Stimulated activated effector memory CD8-positive, alpha-beta T cell treated with anti-CD3 and anti-CD28 coated beads, Interleukin-12 subunit alpha, Interleukin-12 subunit beta, amount 100 ng/mL, for 72 hours (primary cell): ENCODE measurements at places on chromosomes 2 and 18.
A peak's percentile ranks its signal among the peaks of the same experiment; 100 is the strongest.

DNA sequence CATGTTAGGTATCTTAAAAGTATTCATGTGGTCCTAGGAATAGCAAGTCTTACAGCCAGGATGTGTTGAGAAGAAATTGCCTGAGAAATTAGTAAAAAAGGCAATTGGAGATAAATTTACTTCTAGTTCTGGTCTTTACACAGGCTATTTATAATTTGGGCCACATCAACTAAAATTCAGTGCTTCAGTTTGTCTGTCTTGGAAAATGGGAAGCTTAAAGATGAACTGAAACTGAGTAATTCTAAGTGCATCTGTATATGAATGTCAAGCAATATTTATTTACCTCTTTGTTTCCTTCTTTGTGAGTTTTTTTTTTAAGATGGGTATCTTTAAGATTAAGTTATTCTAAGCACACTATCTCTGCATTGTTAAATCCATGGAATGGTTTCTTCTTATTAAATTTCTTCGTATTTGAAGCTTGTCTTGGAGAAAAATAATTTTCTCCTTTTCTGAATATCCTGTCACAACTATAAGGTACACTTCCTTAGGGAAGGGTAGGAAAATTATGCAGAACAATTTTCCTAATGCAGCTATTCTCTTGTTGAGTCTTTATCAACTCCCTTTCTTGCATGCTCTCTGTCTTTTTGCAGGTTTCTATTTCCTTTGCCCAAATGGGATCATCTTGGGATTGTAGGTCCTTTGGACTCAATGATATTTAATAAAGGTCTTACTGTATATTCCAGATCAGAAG is 39.7 kb upstream of the MMADHC start:
- DNase-seq, result no peak

DNA sequence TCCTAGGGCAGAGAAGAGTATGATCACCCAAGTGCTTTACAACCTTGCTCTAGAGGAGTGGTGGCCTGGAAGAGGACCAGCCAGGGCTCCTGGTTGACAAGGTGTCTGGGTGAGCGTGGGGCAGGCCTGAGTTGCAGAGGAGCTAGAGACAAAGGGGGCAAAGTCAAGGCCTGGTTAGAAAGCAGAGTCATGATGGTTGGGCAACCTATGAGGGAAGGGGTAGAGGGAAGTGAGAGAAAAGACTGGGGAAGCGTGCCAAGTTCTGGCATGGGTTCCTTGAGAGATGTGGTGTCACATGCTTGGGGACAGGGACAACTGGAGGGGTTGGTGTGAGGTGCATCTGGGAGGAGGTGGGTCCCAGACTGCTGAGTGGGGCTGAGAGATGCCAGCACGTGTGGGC is 13.5 kb downstream of the ZFP36L2 start:
- DNase-seq, result no peak

- no peak for DNase-seq
These were observed 73.3 kb downstream of the SH3BP4 start for GRCh38 chr2:235024931-235025773.

DNA sequence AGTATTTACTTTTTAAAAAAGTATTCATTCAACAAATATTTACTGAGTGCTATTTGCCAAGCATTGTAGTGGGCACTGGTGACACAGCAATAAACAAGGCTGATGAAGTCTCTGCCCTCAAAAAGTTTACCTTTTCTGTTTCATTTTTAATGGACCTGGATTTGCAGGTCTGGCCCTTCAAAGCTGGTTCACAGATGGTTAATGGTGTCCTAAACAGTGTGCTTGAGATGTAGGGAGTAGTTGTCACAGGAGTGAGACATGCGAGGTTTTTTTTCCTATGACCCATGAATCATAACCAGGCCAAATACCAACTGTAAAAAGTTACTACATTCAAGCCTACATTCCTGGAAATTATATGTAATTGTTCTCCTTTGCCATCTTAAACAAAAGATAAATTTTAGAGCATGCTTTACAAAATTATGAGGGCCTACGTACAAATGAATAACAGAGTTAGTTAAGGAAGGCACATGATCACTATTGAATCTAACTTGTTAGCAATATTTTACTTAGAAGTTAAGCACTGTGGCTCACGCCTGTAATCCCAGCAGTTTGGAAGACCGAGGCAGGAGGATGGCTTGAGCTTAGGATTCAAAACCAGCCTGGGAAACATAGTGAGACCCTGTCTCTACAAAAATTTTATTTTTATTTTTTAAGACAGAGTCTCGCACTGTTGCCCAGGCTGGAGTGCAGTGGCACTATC is 223.9 kb downstream of the MBD5 start:
- no peak for DNase-seq

DNA sequence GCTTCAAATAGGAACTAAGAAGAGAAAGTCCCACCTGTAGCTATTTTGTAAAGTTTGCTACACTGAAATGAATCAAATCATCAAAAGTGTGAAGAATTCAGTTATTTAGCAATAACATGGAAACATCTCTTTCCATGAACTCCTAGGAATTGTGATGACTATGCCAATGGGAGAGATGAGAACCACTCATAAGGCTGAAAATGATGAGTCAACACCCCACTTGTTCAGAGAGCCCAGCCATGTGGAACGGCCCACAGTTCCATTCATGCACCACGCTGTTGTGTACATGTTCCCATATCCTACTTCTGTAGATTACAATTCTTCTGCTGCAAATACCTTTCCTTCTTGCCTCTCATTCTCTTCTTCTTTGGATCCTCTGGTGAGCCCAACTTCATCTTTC is 645.5 kb upstream of the ID2 start:
- DNase-seq, result no peak

- DNase-seq, result no peak
These were observed 5.4 kb upstream of the KCNG2 start for GRCh38 chr18:79792096-79792987.

GRCh38 chr2:143255899-143256298 is 126.7 kb downstream of the ARHGAP15 start:
- no peak for DNase-seq

GRCh38 chr2:1935476-1935875 is 191.2 kb upstream of the PXDN start:
- no peak for DNase-seq

DNA sequence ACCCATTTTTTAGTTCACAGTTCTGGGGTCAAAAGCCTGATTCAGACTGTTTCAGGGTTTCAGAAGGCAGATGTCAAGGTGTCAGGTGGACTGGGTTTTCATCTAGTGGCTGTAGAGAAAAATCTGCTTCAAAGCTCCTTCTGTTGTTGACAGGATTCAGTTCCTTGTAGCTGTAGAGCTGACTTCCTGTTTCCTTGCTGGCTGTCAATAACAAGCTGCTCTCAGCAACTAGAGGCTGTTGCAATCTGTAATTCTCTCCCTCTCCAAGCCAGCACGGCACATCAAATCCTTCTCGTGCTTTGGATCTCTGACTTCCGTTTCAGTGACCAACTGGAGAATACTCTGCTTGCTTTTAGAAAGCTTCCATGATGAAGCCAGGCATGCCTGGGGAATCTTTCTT is 179.4 kb downstream of the DOK6 start:
- DNase-seq, result no peak

- DNase-seq, result no peak
These were observed 264.6 kb upstream of the STON1 start for GRCh38 chr2:48265169-48266030.

- DNase-seq, result no peak
These were observed 210.7 kb upstream of the TNP1 start for GRCh38 chr2:217070611-217071010.

DNA sequence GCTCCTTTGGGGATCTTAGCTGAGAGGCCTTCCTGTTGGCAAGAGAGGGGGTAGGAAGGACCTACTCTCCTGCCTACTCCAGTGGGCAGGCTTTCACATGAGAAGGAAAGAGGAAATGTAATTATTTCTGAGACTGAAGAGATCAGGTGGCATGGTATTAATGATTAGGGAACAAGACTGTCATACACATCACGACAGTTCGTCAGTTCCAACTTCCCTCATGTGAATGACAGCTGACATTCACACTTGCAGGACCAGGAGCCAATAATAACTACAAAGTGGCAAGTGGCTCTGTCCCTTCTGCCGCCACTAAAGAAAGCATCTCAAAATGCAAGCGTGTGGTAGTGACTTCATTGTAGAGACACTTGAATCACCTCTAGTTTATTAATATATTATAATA is 90.0 kb downstream of the ZCCHC2 start:
- DNase-seq, result no peak

DNA sequence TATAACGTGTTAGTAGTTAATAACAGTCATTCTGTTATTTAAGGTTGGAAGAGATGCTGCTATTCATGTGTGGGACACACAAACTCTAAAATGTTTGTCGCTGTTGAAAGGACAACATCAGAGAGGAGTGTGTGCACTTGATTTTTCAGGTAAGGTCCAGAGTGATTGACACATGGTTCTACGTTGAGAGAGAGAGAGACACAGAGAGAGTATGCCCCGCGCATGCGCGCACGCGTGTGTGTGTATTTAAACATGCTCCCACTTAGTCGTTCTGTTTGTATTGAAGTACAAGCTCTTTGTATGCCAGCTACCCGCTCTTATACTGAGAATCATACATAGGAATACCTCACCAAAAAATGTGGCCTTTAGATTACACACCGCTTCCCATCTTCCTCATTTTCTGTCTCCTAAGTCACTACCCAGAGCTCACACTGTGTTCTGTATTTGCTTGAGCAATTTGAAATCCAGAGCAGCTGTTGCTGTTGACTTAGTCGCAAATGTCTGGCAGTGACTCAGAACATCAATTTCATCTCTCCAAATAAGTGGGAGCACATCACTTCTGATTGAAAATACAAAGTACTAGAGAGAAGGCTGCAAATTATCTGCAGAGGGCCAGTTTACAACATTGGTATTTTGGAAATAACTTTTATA is 148.1 kb downstream of the EML6 start:
- DNase-seq, result no peak

- peak; percentile 54 for DNase-seq
These were observed 912 bp upstream of the FBXO11 start for GRCh38 chr2:47907039-47907781.

GRCh38 chr2:218405746-218406208 is 6.1 kb downstream of the CTDSP1 start:
- DNase-seq, result no peak

DNA sequence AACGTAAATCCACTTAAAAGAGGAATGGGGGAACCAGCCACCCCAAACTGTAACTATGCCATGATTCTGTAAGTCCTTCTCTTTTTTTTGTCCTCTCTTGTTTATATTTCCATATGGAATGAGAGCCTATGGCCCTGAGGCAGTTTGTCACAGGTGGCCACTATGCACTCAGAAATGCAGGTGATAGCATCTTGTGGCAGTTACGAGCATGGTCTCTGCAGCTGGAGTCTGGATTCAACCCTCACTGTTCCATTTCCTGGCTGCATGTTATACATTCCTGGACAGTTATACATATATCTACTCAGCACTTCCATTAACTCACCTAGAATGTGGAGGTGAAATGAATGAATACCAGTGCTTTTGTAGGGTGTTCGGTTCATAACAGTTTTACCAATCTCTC is 291.5 kb upstream of the FANCL start:
- no peak for DNase-seq

GRCh38 chr2:45993476-45993991 is 303.7 kb upstream of the EPAS1 start:
- DNase-seq, result peak; percentile 50

GRCh38 chr2:62032096-62032495 is 126.6 kb downstream of the COMMD1 start:
- DNase-seq, result no peak

- DNase-seq, result no peak
These were observed 21.6 kb upstream of the ITGB6 start for GRCh38 chr2:160221391-160222276.

DNA sequence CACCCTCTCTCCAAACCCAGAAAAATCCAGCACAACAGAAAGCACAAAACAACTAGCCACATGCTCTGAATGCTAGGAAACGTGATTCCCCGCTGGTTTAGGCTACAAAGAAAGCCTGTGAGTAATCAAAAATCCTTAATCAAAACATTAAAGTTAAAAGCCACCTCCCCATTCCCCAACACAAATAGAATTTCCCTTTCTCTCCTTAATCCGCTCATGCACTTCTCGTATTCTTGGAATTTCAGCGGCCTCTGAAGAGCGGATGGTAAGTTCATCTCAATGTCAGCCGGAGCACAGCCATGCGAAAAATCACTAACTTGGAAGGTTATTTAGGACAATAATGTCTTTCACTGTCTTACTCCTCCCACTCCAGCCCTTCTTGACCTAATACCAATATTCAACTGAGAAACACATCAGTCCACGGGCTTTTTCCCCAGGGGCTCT is 126.7 kb downstream of the OSBPL1A start:
- no peak for DNase-seq

DNA sequence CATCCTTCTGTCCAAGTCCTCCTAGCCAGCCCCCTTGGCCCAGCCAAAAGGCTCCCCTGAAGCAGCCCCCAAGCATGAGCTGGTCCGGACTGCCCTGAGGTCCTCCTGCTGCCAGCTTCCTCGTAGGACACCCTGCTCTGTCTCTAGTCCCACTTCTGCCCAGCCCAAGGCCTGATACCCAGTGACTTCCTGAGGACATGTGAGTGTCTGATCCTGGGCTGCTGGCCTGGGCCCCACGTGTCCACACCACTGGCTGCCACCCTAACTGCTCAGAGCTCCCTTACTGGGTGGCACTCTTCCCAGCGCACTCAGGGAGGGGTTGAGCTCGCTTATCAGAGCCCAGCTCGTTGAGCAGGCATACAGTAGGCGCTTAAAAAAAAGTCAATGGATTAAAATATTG is 34.4 kb upstream of the PDIA6 start:
- DNase-seq, result no peak

DNA sequence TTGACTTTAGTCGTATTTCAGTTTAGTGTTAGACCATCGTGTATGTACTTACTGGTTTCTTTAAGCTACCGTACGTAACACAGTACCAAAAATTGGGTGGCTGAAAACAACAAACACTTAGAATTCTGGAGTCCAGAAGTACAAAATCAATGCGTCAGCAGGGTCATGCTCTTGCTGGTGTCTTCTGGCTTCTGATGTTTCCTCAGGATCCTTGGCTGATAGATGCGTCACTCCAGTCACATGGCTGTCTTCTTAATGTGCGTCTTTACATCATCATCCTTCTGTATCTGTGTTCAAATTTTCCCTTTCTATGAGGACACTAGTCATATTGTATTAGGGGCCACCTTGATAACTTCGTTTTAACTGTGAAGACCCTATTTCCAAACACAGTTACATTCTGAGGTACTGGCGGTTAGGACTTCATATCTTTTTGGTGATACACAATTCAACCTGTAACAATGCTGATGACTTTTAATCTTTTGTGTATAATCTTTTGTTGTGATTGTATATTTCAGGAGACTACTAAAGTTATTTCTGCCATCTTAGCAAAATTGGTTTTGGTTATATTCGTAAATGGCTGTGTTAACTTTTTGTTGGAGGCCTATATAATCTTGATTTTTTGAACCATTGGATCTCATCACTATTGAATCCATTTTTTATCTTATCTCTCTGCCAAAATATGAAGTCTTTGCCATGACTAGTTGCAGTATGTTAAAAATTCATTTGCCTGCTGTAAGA is 25.4 kb downstream of the ACTR3 start:
- DNase-seq, result no peak

- DNase-seq, result no peak
These were observed 11.5 kb upstream of the KYNU start for GRCh38 chr2:142865924-142866323.

DNA sequence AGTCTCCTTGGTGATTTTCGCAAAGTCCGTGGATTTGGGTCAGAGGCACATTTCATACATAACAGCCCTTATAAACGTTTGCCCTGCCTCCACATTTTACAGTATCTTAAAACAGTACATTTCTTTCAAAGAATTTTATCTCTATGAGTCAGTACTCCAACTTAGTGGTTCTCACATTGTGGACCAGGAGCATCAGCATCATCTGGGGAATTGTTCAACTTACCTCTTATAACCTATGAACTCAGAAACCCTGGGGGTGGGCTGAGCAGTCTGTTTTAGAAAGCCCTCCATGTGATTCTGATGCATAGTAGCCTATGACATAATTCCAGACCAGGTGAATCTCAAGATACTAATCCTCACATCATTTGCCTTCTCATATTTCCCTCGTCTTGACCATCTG is 12.4 kb downstream of the SUPT7L start:
- DNase-seq, result no peak
